Stimulated activated CD8-positive, alpha-beta memory T cell treated with anti-CD3 and anti-CD28 coated beads, Interleukin-4, amount 100 ng/mL, for 1 hour (primary cell): ENCODE measurements at places on chromosomes 2 and 18.

DNA sequence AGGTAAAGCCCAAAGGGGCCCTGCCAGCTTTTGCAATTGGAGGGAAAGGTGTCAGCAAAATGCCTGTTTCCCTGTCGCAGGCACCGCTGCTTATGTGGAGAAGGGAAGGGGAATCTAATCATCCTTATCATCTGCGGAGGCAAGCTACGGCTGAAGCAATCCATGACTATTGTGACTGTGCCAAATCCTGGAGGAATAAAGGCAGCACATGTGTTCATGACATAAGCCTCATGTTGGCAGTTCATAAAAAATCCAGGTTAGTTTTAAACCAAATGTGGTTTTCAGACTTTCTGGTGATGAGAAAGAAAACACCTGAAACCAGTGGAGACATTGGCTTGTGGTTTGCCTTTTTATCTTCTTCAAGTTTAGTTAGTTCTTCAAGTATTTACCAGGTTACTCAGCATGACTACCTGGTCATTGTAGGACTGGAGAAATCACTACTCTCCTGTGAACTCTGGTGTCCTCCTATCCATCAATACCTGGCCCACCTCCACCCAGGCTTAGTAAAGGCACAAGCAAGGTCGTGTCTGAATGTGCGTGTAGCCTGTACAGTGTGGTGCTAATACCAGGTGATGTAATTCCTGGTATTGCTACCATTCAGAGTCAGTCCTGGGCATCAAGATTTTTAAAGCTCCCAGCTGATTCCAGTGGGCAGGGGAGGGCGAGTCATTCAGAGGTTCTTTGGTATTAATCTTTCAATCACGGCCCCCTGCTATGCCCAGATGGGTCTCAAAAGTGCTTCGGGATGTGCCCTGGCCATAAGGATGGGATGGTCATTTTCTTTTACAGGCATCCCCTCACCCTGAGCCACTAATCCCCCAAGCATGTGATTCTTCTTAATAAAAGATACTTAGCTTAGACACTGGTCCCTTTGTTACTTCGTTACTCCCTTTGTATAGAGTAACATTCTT lies 96.8 kb downstream of the TGFA start:
- no peak for DNase-seq

DNA sequence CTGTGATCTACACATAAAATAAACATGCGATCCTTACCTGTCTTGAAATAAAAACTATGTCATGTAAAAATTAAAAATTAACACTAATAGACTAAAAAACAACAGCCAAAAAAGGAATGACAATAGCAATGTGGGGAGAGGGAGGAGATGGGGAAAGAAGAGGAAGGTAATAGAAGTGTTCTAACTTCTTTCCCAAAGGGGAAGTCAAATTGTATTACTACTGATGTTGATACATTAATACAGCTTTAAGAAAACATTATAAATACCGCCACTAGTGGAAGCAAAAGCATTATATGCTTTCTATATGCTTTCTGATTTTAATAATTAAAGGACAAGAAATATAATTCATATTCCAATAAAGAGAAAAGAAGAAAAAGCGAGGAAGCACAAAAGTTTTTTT lies 22.2 kb downstream of the ZNF516 start:
- DNase-seq = no peak

DNA sequence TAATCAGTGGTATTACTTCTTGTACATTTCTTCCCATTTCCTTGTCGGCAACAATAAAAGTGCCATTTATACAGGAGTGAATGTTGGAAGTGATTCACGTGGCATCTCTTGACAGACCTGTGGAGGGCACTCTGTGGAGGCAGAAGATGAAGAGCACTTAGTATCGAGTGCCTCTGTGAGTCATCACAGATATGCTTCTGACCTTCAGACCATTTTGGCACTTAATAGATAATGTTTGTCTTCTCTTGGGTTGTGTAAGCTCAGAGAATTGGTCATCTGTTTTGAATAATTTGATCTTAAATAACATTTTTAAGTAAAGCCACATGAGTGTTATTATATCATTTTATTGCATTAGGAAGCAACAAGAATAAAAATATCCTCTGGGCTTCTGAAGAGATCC lies 305.5 kb downstream of the PTPRM start:
- DNase-seq = no peak

GRCh38 chr2:134705861-134706586 lies 12.8 kb downstream of the TMEM163 start:
- no peak for DNase-seq

DNA sequence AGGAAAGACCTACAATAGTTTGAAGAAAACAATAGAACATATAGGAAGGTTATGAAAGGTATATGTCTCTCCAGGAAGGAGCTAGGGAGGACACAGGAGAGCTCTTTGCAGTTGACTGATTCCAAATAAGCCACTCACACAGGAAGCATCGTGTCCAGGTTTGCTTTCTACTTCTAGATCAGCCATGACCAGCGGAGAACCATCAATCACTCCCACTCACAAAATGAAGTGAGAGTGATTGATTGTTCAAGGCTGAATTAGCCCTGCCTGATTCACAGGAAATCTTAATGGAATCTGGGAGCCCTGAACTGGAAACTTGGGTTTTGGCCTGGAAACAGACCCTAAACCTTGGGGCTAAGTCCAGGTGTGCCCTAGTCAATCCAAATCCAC lies 1292.2 kb upstream of the ZEB2 start:
- no peak for DNase-seq

- no peak for DNase-seq
Observed at GRCh38 chr2:20781656-20782265, 41.1 kb downstream of the LDAH start.

DNA sequence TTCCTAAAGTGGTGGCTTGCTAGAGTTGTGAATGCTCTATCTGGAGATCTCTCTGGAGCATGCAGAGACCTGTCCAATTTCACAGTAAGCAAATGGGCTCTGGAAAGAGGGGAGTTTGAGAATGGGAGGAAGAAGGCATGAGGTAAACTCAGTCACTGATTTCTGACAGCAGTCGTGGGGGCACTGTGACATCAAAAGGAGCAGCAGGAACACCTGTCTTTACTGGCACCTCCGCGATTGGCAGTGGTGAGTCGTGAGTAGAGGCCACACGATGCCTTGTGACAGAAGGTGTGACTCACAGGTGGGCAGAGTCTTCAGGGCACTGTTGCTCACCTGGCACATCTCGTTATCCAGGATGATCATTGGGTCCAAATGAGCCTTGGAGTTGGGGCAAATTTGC lies 38.8 kb upstream of the CAVIN2 start:
- DNase-seq = no peak
